ENCODE measurements at places on chromosomes 1 and 21.

DNA sequence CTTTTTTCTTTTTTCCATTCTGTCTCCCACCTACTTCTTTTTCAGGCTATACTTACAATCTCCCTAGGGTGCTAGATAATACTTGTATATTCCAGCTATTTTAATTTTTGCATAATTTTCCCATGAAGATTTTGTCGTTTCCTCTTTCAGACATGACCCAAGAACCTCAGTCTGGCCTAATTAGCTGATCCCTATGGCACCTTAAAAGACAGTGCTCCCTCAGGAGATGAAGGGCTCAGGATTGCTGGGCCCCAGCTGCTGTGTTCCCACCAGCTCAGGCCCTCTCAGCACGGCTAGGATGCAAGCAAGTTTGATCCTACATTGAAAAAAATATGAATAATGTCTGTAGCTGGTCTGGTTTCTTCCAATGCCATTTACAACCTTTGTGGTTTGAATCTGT lies 55.0 kb upstream of the RGS5 start:
- no peak for DNase-seq

GRCh38 chr1:243595527-243596210 lies 254.4 kb downstream of the AKT3 start:
- DNase-seq: no peak

DNA sequence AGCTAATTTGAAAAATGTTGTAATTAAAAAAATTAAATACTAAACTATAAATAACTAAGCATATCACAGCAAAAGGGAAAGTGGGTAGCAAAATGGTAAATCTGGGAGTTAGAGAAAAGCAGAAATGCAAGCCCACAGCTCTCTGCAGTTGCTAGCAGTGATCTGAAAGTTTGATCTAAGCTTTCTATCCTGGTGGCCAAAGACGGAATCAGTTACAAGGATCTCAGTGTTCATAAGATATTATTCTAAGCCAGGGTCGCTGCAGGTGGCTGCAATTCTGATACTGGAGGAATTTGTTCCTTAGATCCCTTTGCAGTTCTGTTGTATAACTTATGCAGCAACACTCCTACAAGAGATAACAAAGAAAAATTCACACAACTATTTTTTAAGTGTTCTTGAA lies 363.7 kb downstream of the SETD4 start:
- DNase-seq: no peak

- DNase-seq: no peak
These were observed 253.2 kb downstream of the CRB1 start for GRCh38 chr1:197521118-197521739.

GRCh38 chr1:19825298-19825697 lies 10.2 kb upstream of the RNF186 start:
- no peak for DNase-seq

- DNase-seq: no peak
These were observed 971.7 kb upstream of the NCAM2 start for GRCh38 chr21:20026543-20026942.

Measured in HL-60 (cell line).